Muscle of back (tissue), 13 donors: ENCODE measurements at places on chromosomes 7 and 10.
A peak's percentile ranks its signal among the peaks of the same experiment; 100 is the strongest.

DNA sequence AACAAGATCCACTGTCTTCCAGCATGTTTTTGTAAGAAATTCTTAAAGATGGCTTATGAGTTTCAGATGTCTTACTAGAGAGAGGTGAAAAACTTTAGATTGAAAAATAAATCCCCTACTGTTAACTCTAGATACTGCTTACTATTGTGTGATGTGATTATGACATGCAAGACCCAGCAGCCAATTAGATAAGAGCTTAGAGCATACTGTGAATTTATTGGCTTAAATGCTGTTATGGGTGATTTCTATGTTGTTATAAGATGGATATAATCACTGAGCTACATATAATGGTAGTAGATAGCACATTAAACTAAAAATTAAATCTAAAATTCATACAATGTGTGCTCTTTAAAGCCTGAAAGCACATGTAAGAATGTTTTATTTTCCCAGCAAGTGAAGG lies at the start of gene RNF133:
Gene RNF133, minus strand, starts transcription at position 101 of the 400 bp plus-strand sequence. CDS start 199 bp downstream, outside the sequence.
- DNase-seq, result no peak

- DNase-seq, result no peak
These were observed 239.2 kb downstream of the GPAM start for GRCh38 chr10:111944331-111944730.

- no peak for DNase-seq
These were observed 48.8 kb downstream of the GOLGA7B start for GRCh38 chr10:97898429-97898828.

DNA sequence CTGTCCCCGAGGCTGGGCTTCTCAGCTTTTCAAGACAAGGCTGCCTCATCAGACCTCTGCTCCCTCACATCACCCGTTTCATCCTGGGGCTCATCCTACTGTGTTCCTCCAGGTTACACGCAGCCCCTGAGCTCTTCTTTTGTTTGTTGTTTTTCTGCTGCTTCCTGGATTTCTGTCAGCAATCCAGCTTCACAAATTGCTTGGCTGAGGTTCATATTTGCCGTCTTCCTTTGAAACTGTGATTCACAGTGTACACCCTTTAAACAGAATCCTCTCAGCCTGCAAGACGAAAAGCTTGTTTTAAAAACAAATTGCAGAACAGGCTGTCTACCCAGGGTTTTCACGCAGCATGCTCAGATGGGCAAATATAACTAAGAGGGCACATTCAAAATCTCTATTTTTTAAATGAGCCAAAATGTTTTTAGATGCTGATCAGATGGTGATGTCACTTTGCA lies 39.1 kb upstream of the PARD3 start:
- peak; percentile 79 for DNase-seq

GRCh38 chr7:160958-161725 lies 31.2 kb upstream of the FAM20C start:
- DNase-seq, result no peak

DNA sequence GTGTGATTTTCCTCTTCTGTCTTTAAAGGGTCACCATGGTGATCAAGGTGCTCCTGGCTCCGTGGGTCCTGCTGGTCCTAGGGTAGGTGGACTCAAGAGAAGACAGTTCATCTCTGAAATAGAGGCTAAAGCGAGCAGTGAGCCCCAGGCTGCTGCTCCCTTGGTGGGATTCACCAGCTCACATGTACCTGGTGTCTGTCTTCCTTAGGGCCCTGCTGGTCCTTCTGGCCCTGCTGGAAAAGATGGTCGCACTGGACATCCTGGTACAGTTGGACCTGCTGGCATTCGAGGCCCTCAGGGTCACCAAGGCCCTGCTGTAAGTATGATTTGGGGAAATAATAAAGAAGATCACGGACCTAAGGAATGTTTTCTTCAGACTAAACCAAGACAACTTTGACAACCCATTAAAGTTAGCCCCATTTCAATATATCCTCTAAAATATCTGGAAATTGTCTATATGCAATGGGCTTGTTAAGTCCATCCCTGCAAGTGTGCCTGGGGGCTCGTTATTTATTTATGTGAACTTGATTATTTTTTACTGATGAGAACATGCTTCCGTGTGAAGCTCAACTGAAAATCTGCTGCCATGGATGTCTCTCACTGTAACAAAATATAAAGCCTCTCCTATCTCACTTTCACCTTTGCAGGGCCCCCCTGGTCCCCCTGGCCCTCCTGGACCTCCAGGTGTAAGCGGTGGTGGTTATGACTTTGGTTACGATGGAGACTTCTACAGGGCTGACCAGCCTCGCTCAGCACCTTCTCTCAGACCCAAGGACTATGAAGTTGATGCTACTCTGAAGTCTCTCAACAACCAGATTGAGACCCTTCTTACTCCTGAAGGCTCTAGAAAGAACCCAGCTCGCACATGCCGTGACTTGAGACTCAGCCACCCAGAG lies 32.5 kb downstream of the COL1A2 start:
- peak; percentile 74 for DNase-seq

- DNase-seq, result peak; percentile 47
These were observed 335.1 kb upstream of the SEMA3A start for GRCh38 chr7:84529480-84530205.

GRCh38 chr7:113504691-113505090 lies 386.3 kb upstream of the SMIM30 start:
- DNase-seq, result no peak

GRCh38 chr7:98235901-98236300 lies 16.1 kb downstream of the TECPR1 start:
- no peak for DNase-seq

DNA sequence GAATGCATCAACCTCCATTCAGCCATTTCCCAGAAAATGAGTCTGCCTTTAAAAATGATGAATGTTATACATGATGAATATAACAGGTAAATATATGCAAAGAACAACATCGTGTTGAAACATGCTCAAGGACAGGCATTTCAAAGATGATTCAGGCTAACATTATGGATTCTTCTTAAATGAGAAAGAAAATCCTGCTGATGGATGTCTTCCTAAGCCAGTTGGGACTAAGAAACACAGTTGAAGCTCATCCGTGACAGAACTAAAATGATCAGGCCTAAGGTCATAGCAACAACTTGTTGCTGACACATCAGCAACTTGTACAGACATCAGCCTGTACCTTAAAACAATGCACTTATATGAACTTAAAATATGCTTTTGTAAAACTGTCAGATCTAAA lies 267.9 kb downstream of the MAGI2 start:
- DNase-seq, result no peak

- peak; percentile 88 for DNase-seq
These were observed 181.4 kb downstream of the ARID5B start for GRCh38 chr10:62082729-62083411.

DNA sequence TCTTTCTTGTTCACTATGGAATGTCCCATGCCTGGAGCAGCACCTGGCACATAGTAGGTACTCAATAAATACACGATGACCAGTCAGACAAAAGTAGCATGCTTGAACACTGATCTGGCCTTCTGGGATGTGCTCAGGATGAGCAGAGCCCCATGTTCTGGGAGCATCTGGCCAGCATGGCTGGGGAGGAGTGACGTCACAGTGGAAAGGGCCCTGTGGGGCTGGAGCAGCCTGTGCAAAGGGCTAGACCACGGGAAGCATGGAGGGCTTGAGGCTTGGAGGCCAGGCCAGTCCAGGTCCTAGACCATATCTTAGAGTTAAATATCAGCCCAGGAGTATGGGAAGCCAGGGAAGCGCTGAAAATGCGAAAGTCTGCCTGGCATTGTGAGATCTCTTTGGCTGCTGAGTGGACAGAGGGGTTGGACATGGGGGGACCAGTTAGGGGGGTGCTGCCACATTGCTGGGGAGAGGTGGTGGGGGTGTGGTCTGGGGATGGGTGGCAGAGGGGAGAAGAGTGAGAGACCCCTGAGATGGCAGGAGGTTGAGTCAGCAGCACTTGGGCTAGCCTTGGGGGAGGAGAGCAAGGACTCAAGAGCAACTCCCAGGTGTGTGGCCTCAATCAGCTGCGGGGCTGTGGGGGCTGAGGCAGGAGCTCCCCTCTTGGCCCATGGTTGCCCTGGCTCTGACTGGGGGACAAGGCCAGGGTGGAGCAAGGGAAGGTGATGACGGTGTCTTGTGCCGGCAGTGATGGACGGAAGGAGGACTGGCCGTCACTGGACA lies 34.9 kb downstream of the ZCCHC24 start:
- DNase-seq, result no peak

- peak; percentile 42 for DNase-seq
These were observed 60.5 kb downstream of the GTF2IRD1 start for GRCh38 chr7:74514131-74514591.

- DNase-seq, result no peak
These were observed 9.7 kb downstream of the IFIT3 start for GRCh38 chr10:89337484-89337883.

GRCh38 chr10:34049887-34050286 lies 715.4 kb upstream of the NRP1 start:
- DNase-seq, result no peak

GRCh38 chr7:95059842-95060313 lies 152.5 kb downstream of the PPP1R9A start:
- no peak for DNase-seq

DNA sequence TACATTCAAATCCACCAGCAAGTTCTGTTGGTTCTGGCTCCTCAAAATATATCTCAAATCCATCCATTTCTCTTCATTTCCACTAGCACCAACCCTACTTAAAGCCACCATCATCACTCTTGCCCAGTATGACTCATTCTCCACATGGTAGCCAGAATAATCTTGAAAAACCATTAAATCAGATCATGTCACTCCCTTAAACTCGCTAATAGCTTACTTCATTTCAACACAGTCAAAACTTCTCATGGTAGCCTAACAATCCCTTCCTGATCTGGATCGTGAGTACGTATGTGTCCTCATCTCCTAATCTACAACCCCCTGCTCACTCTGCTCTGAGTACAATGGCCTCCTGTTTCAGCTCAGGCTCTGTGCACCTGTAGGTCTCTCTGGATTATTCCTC lies 8.7 kb downstream of the EPC1 start:
- DNase-seq, result no peak

- no peak for DNase-seq
These were observed 338.2 kb upstream of the AOAH start for GRCh38 chr7:37062560-37062859.

- DNase-seq, result no peak
These were observed 110.3 kb downstream of the BMPER start for GRCh38 chr7:34015651-34016050.

DNA sequence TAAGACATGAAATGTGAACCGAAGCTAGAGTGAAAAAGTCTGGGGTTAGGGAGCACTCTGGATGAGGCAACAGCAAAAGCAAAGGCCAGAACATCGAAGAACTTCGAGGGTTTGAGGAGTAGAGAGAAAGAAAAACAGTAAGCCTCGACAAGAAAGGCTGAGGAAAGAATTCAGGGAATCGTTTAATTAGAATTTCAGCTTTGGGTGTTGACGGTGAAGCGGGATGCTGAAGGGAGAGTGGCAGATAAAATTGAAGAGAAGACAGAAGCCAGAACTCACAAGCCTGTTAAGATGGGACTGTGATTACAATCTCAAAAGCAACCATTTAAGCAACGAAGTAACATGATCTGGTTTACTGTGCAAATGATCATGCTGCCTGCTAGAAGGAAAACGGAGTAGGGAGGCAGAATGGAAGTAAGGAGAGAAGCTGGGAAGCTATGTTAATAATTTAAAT lies 2.1 kb downstream of the TRDMT1 start:
- peak; percentile 66 for DNase-seq

DNA sequence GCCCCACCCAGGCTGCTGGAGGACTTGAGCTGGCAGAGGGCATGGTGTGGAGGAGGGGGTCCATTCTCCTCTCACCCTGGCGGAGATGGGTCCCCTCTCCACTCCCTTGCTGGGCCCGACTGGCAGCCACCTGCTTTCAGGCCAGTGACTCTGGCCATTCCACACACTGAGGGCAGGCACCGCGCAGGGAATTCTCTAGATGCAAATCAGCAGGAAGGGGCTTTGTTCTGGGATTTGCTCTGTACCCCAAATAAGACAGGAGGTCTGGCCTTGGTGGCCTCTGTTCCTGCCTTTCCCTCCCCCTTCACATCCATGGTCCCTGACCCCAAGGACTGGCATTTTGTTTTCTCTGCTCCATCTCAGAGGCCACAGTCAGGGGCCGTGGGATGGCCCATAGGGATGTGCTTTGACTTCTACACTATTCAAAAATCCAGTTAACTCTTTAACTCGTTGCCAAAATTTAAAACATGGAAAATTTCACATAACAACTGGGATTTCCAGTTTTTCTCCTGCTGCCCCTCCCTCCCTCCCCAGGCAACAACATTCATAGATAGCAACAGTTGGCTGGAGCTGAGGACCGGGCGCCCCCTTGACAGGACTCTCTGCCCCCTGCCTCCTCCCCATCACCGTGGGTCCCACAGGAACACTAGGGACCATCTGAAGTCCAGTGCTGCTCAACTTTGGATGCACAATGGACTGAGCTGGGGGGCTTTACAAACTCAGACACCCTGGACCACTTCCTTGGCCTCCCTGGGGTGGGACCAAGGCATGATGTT lies 33.9 kb downstream of the PPIF start:
- no peak for DNase-seq

GRCh38 chr7:44489955-44490350 lies 505 bp downstream of the NUDCD3 start:
- DNase-seq, result no peak

- no peak for DNase-seq
These were observed 10.0 kb downstream of the LAMB4 start for GRCh38 chr7:108120196-108120595.

- no peak for DNase-seq
These were observed 179.7 kb upstream of the BET1 start for GRCh38 chr7:94183891-94184290.

- no peak for DNase-seq
These were observed 57.4 kb downstream of the CHST15 start for GRCh38 chr10:124035928-124036558.

DNA sequence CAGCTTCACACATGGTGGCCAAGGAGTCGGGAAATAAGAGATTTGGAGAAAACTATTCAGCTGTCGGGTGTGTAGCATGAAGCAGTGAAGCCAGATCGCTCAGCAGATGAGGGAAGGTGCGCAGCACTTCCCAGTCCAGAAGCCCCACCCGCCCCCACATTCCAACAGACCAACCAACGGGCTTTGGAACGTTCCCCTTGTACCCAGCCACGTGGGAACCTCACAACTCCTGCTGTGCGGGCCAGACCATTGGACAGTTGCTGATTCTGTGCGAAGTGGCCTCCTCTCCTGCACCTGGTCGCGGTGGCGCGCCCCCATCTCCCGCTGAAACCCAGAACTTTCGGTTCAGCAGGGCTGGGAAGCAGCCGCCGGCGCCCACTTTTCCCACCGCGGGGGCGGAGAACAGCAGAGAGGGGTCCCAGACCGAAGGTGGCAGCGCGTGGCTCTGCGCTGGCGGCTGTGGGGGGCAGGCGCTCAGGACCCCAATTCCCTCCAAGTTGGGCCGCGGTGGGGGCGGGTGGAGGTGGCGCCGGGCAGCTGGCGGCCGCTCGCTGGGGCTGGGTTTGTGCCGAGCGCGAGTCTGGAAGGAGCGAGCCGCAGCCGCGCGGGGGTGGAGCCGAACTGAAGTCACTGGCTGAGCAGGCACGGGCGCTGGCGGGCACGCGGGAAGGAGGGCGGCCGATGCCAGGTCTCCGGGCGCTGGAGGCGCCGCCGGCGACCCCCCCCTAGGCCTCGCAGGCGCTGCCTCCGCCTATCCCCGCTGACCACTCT lies 1301.5 kb upstream of the SORCS1 start:
- no peak for DNase-seq

- DNase-seq, result no peak
These were observed 34.5 kb upstream of the GSAP start for GRCh38 chr7:77450613-77451012.
